ENCODE measurements at places on chromosomes 12 and 14. TPM values are rescaled to one million over a fixed set of nuclear protein-coding genes. Genes with fewer than 3 reads are reported as not detected.

DNA sequence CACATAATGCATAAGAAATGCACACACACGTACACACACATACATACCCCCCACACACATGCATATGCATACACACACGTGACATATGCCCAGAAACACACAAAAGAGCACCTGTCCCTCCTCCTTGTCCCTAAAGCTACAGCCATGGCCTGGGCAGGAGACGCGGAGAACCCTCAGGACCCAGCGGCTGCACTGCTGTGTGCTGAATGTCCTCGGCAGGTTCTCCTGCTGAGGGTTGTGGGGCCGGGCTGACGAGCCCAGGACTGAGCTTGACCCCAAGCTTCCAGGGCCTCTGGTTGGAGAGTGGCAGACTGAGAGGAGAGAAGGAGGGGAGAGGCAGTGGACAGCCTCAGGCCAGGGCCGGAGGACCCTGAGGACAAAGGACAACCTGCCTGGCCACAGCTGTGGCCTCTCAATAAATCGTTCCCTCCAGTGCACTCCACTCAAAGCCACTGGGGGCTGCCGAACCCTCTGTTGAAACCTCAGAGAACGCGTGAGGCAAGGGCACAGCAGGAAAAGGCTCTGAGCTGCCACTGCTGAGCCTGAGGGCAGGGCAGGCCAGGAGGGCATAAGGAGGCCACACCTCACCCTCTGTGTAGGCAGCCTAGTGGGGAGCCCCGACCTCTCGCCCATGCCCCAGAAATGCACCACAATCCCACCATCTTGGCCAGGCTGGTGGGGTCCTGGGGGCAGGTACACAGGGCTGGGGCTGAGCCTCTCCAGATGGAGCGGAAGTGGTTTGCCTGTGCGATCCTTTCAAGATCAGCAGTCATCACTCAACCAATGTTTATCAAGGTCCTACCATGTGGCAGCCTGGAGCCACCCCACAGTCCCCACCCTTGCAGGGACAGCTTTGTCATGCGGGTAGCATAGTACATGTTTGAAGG, 3.1 kb downstream of the CACNA2D4 start:
- no peak for DNase-seq
- no peaks in the 10 kb centered on the region for H3K36me3 ChIP-seq
- no peak overlapping the region for H3K4me3 ChIP-seq
- peaks cover 12% of the 10 kb centered on the region for H3K4me1 ChIP-seq
- no peak overlapping the region for H3K27ac ChIP-seq

DNA sequence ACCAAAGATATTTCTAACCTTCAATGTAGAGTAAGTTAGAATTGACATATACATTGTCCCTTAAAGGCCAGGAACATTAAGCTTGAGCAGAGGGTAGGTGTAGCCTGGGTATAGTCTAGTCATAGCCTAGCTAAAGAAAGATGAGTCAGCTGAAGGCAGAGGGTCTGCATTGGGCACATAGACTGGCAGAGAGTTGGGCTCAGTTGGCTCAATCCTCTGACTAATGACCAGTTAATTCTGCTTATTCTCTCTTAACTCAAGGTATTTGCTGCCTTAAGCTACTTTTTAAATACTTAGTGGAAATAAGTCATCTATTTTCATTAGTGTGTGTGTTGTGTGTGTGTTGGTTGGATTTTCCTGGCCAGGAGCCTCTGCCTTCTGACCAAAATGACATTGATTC, 467.1 kb downstream of the RAD51B start:
- no peaks in the 10 kb centered on the region for H3K36me3 ChIP-seq
- DNase-seq, result peak; percentile 41
- H3K4me1 ChIP-seq, result peaks cover 21% of the 10 kb centered on the region
- no peak overlapping the region for H3K27ac ChIP-seq
- no peak overlapping the region for H3K4me3 ChIP-seq

GRCh38 chr12:4135919-4136605, 137.5 kb upstream of the CCND2 start:
- no peak for DNase-seq
- H3K36me3 ChIP-seq, result no peaks in the 10 kb centered on the region
- H3K4me1 ChIP-seq, result no peaks in the 10 kb centered on the region
- H3K4me3 ChIP-seq, result no peak overlapping the region

DNA sequence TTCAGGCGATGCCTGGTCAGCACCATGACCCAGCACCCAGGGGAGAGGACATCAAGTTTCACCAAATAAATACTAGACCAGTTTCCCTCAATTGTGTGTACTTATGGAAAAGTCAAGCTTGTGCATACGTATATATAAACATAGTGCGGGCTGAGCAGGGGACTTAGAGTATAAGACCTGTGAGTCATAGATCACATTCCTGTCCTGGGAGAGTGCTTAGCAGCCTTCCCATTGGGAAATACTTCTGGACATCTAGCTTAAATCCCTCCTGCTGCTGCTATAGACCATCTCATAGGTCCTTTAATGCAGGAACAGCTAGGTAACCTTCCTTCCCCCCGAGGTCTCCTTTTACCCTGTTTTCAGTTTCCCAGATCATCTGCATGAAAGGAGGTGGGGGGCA, 51.9 kb downstream of the PRMT8 start:
- H3K36me3 ChIP-seq, result no peaks in the 10 kb centered on the region
- DNase-seq, result no peak
- no peak overlapping the region for H3K4me3 ChIP-seq
- H3K27me3 ChIP-seq, result peaks cover 24% of the 10 kb centered on the region

GRCh38 chr14:31880935-31881334, 196.2 kb upstream of the ARHGAP5 start:
- H3K4me1 ChIP-seq, result peaks cover 71% of the 10 kb centered on the region
- peak overlapping the region; percentile 71 for H3K27ac ChIP-seq
- peaks cover 2% of the 10 kb centered on the region for H3K27me3 ChIP-seq
- H3K36me3 ChIP-seq, result no peaks in the 10 kb centered on the region
- peak; percentile 89 for DNase-seq
- H3K4me3 ChIP-seq, result peak overlapping the region; percentile 44

DNA sequence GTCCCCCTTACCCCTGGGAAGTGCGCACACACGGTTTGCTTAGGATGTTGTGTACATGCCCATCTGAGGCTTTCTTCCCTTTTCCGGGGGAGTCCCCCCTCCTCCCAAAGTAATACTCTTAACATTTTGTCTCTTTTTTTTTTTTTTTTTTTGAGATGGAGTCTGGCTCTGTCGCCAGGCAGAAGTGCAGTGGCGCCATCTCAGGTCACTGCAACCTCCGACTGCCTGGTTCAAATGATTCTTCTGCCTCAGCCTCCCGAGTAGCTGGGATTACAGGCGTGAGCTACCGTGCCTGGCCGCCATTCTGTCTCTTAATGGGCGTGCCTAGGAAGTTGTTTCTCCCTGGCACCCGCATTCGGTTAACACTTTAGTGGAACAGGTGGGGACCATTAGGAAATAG, 4.5 kb upstream of the GMFB start:
- peaks cover 2% of the 10 kb centered on the region for H3K27me3 ChIP-seq
- no peak overlapping the region for H3K4me3 ChIP-seq
- peaks cover 24% of the 10 kb centered on the region for H3K4me1 ChIP-seq
- no peaks in the 10 kb centered on the region for H3K36me3 ChIP-seq

- H3K27ac ChIP-seq, result no peak overlapping the region
- H3K36me3 ChIP-seq, result no peaks in the 10 kb centered on the region
- no peaks in the 10 kb centered on the region for H3K27me3 ChIP-seq
- no peaks in the 10 kb centered on the region for H3K4me1 ChIP-seq
Observed at GRCh38 chr12:99157946-99158345, 489.6 kb upstream of the GARIN6 start.

GRCh38 chr14:104148433-104149277, 10.3 kb downstream of the KIF26A start:
- no peaks in the 10 kb centered on the region for H3K4me1 ChIP-seq
- no peak for DNase-seq
- no peaks in the 10 kb centered on the region for H3K36me3 ChIP-seq
- H3K27ac ChIP-seq, result no peak overlapping the region
- no peak overlapping the region for H3K4me3 ChIP-seq

- H3K4me1 ChIP-seq, result no peaks in the 10 kb centered on the region
- no peak overlapping the region for H3K27ac ChIP-seq
- no peaks in the 10 kb centered on the region for H3K36me3 ChIP-seq
- no peak overlapping the region for H3K4me3 ChIP-seq
- peaks cover 14% of the 10 kb centered on the region for H3K27me3 ChIP-seq
Observed at GRCh38 chr12:109637348-109637747, 63.8 kb downstream of the MVK start.

DNA sequence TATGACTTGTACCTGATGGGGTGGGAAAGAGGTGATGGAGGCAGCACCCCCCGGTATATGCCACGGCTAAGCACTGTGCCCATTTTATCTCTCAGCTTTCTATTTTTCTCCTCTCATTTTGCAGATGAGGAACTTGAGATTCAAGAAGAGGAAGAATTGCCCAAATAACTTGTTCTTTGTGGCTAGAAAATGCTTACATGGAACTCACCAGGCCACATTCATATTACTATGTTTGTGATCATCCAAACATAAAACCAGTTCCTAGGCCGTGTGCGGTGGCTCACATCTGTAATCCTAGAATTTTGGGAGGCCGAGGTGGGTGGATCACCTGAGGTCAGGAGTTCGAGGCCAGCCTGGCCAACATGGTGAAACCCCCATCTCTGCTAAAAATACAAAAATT, 14.5 kb upstream of the PSMD9 start:
- no peak for DNase-seq
- H3K27me3 ChIP-seq, result no peaks in the 10 kb centered on the region
- peaks cover 14% of the 10 kb centered on the region for H3K4me1 ChIP-seq
- no peak overlapping the region for H3K27ac ChIP-seq

DNA sequence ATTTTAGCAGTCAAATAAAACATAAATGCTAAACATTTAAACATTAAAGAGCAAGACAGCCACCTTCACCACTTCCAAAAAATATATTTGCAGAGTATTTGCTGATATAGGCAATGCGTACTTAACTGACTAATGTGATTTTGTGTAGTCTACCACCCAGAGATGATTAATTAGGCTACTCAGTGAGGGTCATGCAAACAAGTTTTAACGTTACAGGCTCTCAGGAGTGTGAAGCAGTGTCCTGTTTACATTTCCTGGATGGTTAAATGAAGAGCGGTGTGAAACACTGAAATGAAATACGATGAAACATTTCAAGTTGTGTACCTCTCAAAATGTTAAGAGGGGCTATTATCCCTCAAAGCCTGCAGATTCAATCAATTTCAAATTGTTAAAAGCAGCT, 165.8 kb upstream of the LRIG3 start:
- H3K27ac ChIP-seq, result no peak overlapping the region
- H3K27me3 ChIP-seq, result no peaks in the 10 kb centered on the region
- peaks cover 24% of the 10 kb centered on the region for H3K4me1 ChIP-seq
- H3K36me3 ChIP-seq, result no peaks in the 10 kb centered on the region

The RTN1 gene
- total RNA-seq, result not detected

The KRT3 gene
- not detected for total RNA-seq

The CSRP2 gene
- total RNA-seq, result 32.7 TPM

The TAS2R9 gene
- total RNA-seq, result not detected

The TMCC3 gene
- total RNA-seq, result not detected

All from HFFc6 (cell line).